Kidney epithelial cell (primary cell): ENCODE measurements at places on chromosomes 7 and 10.

GRCh38 chr7:130491841-130492522 lies at the start of gene MEST:
MEST (plus strand) TSS chr7:130492085; CDS start chr7:130492314, 229 bp downstream.
- no peak for DNase-seq

DNA sequence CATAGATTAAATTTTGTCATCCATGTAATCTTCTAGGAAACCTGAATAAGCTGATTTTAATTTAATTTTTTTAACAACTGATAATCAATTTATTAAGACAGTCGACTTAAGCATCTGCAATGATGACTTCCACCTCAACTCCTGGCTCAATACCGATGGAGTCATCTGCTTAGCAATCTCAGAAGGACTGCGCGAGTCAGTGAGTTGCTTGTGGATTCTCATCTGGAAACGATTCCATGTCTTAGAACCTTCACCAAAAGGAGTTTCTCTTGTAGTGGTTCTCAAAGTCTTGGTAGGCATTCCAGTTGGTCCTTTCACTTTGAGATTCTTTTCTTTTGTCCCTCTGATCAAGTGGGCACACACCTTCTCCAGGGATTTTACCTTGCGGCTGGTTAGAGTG lies 85.5 kb downstream of the XRCC2 start:
- DNase-seq = no peak

DNA sequence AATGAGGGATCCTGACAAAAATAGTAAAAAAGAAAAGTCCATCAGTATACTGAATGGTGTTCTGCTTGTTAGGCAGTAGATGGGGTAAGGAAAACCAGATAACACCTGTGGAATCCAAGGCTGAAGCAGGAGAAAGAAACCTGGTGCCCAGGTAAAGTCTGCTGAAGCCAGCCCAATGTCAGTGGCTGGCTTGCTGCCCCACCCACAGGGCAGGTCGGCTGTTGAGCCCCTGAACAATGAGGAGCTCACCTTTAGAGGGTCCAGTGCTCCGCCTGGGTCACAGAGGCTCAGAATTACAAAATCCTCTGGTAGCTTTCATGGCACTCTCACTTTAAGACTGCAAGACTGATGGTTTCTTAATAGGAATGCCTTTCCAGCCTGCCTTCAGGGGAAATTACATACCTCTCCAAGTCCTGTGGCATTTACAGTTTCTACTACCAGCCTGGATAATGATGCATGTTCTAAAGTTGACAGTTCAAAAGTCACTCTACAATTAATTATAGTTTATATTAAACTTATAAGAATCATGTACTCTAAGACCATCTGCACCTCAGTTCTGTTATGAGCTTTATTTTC lies 23.8 kb downstream of the DHX32 start:
- no peak for DNase-seq

- DNase-seq = no peak
These were observed 44.8 kb upstream of the HHEX start for GRCh38 chr10:92644921-92645320.

- no peak for DNase-seq
These were observed 504.3 kb downstream of the TFEC start for GRCh38 chr7:115526278-115526677.

- DNase-seq = no peak
These were observed 1.9 kb upstream of the SLC18A2 start for GRCh38 chr10:117239051-117239450.

GRCh38 chr10:13589316-13589715 lies 2.6 kb downstream of the PRPF18 start:
- no peak for DNase-seq

DNA sequence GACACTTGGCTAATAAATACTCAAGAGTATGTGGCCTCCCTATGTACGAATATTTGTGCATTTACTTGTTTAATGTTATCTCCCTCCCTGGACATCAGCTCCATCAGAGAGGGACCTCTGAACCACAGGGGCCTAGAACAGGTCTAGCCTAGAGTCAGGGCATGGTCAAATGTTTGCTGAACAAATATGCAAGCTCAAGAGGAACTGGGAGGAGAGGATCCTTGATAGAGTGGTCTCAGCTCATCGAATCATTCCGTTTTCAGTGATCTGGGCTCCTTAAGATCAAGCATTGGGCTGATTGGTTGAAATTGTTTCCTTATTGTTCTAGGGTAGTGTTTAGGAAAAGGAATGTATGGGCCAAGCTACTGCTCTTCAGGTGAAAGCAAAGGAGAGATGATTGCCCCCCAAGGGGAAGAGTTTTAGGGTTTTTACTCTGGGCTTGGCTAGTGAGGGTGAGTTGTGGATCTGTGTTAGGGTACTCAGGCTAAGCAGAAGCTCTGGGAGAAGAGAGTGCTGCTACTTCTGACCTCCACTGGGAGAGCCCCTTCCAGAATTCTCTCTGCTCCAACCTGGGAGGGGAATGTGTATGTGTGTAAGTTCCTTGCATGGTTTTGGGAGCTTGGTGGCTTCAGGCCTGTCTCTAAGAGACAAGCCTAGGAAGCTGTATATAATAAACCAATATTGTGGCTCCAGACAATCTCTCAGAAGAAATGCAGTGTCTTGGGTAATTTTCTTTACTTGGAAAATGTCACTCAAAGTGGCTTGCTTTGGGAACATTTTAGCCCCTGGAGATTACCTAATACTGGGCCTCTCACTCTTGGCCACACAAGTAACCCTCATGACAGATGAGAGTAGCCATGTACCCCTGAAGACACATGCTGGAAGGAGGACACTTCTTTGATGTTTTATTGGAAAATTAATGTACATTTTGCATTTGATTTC lies 110.0 kb downstream of the EMX2 start:
- DNase-seq = no peak

DNA sequence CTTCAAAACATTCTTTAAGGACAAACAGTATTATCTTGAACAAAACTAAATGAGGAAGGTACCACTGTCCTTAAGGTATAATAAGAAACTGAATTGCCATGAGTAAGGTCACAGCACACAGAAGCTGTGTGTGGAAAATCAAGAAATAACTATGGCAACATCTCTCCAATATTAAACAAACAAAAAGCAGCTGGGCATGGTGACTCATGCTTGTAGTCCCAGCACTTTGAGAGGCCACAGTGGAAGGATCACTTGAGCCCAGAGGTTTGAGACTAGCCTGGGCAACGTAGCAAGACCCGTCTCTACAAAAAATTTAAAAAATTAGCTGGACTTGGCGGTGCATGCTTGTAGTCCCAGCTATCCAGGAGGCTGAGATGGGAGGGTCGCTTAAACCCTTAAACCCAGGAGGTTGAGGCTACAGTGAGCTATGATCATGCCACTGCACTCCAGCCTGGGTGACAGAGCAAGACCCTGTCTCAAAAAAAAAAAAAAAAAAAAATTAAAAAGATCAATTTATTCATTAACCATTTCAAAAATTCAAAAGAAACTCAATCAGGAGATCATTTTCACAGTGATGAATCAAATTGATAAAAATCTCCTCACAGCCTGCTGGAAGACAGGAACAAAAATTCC lies 195.4 kb downstream of the SKIDA1 start:
- peak; percentile 69 for DNase-seq

DNA sequence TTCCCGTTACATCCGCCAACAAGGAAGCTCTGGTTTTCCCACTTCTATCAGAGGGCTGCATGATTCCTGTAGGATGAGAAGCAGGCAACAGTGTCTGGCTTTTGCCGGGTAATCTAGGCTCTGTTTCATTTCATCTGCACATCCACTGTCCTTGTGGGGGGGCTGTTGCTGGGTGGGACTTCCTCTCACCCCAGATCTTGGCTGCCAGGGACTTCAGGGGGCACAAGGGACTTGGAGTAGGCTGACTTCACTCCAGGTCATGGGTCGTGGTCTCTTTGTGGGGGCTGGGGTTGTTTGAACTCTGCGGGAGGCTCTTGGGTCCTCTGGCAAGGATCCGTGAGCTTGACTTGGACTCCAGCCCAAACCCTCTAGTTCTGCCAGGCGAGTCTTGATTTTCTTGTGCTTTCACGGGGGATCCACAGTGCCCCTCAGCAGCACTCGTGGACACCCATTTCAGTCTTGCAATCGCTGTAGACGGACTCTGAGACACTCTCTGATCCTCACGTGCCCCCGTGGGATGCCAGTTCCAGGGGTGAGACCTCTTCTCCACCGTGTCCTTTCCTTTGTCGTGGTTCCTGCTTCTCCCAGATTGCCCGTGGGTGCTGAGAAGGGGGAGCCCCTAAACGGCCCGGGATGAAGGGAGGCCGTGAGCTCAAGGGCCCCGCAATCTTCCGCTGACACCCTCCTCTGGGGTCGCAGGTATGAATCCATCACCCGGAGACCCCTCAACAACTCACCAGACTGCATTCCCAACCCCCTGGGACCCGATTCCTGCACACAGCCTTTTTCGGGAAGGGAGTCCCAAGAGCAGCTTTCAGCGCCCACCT lies 21.4 kb upstream of the ZNF273 start:
- DNase-seq = no peak

DNA sequence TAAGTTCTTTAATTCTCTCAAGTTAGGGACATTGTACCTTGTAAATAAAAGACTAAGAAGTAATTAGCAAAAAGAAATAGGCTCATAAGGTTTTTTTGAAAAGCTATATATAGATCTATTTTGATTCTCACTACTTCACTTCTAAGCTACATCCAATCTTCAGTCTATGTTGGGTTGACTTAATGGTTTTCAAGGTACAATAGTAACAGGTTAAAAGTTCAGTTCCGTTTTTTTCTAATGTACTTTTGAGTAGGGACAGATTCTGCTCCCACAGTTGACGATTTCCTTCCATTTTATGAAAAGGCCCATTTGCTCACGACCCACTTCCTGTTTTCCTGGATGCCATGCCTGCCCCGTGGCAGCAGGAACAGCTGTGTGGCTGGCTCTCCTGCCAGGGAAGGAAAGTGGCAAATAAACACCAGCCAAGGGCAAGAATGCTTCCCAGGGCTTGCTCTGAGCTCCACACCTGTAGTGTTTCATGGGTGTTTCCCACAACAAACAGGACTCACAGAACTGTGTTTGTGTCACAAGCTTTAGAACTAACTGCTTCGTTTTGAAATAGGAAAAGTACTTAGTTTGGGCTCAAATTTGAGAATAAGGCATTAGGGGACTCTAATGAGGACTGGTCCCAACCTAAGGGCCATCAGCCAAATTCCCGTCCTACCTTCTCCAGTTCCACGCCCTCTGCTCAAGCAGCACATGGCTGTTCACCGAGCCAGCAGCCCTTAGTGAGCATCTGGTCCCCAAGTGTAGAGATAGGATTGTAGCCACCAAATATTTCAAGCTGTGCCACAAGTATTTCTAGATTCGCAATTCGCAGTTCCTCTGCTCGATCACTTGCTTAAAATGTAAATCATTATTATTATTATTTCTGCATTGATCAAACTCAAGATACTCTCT lies 240.7 kb downstream of the COBL start:
- no peak for DNase-seq

DNA sequence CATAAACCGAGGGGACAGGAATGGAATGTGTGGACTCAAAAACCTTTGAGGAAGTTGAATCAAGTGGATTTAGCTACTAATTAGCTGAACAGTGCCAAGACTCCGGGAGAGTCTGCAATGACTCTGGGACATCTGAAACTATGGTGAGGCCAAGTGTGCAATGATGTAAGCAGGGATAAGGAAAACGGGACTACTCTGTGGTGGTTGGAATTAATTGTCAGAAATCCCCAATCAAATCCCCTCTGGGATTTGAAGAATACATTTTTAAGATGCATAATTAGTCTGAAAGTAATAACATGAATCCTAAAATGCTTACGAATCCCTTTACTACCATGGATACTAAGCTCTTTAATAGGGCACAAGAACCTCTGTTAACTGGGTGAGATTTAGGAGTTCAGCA lies 602.8 kb downstream of the NRG3 start:
- DNase-seq = no peak

DNA sequence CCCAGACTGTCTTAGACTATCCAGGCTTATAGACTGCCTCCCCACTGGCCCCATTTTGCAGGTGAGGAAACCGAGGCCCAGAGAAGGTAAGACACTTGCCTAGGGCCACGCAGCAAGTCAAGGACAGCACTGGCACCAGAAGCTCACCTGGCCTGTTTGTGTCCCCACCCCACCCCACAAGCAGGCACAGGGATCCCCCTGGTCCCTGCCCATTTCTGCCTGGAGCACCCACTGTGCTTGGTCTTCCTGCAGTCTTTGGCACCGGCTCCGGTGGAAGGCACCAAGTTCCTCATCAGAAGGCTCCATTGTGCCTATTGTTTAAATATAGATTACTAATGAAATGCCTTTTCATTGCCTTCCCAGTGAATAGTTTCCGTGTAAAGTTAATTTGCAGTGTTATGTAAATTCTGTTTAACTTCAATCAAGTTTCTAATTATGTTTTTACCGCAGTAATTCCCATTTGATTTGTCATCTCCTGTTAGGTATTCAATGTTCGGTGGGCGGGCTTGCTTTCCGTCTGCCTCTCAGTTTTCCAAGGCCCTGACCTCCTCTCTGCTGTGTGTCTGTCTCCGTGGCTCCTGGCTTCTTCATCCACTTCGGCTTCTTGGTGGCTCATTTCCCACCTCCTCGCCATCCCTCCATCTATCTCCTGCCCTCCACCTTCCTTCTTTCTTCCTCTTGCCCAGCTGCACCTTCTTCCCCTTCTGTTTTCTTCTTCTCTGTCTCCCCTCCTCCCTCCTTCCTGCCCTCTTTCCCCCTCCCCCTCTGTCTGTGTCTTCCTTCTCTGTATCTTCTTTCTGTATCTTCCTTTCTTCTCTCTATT lies 75.8 kb downstream of the ZMIZ1 start:
- DNase-seq = no peak

GRCh38 chr7:152949253-152949652 lies 189.7 kb downstream of the ACTR3B start:
- DNase-seq = no peak

- DNase-seq = no peak
These were observed 61.6 kb upstream of the OPALIN start for GRCh38 chr10:96420228-96421009.

GRCh38 chr7:26916336-26916735 lies 51.9 kb upstream of the SKAP2 start:
- no peak for DNase-seq

GRCh38 chr7:29170781-29171180 lies 23.8 kb upstream of the CHN2 start:
- no peak for DNase-seq

- DNase-seq = no peak
These were observed 2.4 kb downstream of the NAMPT start for GRCh38 chr7:106282390-106282789.

DNA sequence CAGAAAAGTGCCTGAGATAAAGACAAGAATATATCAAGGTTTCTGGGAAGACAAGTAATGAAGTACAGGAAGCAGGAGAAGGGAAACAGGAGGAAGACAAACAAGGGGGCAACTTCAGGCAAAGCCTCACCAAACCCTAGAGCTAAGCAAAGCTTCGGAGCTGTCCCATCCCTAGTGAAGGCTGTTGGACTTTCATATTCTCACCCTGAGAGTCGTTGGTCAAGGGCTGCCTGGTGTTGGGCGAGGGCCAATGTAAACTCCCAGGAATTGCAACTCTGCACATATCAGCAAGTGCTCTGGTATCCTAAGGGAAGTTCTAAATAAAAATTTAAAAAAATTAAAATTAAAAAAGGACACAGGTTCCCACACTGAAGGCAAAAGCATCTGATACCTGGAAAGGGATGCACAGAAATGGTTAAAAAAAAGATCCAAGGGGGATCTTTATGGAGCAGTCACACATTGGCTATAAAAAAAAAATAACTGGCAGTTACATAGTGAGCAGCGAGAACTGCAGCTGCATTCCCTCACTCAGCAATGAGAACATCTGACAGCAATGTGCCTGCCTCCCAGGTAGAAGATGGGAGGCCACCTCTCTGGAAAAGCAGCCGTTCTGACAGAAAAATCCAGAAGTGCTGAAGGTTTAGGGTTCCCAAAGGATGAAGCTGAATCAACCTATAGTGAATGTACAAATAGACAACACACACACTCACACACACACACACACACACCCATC lies 304.7 kb downstream of the WDR11 start:
- no peak for DNase-seq
